Lower lobe of right lung (tissue), 2 donors: ENCODE measurements at places on chromosomes 3 and 15. TPM values are rescaled to one million over a fixed set of nuclear protein-coding genes. Genes with fewer than 3 reads are reported as not detected.

GRCh38 chr15:68421115-68421551 lies 10.8 kb downstream of the ITGA11 start:
- DNase-seq, result no peak
- H3K27ac ChIP-seq, result no peak overlapping the region
- no peaks in the 10 kb centered on the region for H3K4me1 ChIP-seq
- no peaks in the 10 kb centered on the region for H3K36me3 ChIP-seq
- H3K27me3 ChIP-seq, result no peaks in the 10 kb centered on the region

DNA sequence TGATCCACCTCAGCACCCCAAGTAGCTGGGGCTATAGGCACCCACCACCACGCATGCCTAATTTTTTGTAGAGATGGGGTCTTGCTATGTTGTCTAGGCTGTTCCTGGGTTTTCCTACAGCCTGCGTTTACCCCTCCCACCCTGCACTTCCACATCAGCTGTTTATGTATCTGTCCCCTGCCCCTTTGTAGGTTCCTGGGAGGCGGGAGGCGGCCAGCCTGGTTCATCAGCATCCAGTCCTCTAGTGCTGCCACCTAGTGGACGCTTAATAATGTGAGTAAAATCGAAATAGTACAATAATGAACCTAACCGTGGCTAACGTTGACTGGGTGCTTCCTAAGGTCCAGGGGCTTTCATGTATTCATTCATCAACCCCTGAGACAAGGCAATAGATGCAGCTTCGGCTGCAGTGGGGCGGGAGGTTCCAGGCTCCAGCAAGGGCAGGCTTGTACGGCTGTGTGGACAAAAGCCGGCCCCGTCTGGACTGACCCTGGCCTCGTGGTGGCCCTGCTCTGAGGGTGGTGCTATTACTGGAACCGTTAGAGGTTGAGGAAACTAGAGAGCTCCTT lies 1.2 kb upstream of the LCTL start:
- H3K36me3 ChIP-seq, result no peaks in the 10 kb centered on the region
- H3K27me3 ChIP-seq, result no peaks in the 10 kb centered on the region
- DNase-seq, result peak; percentile 61
- no peak overlapping the region for H3K27ac ChIP-seq
- no peaks in the 10 kb centered on the region for H3K4me1 ChIP-seq

DNA sequence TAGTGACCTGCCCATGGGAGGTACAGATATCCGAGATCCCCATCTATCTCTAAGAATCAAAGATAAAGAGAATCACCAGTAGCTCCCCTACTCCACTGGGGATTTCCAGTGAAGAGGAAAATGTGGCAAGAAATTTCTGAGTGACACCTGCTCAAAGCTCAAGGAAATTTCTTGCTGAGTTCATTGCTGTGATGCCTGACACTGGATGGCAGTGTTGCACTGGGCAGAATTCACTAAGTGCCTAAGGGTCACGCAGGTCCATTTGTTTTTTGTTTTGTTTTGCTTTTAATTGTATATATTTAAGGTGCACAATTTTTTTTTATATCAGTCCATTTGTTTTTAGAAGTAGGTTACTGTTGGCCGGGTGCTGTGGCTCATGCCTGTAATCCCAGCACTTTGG lies 109.5 kb upstream of the KCNAB1 start:
- H3K27me3 ChIP-seq, result no peaks in the 10 kb centered on the region
- no peak overlapping the region for H3K27ac ChIP-seq
- no peaks in the 10 kb centered on the region for H3K4me1 ChIP-seq
- H3K4me3 ChIP-seq, result no peak overlapping the region
- no peaks in the 10 kb centered on the region for H3K36me3 ChIP-seq

The KBTBD13 gene
- not detected for total RNA-seq

The FBN1 gene
- total RNA-seq, result 75.3 TPM

The BFSP2 gene
- not detected for total RNA-seq
